ENCODE measurements at places on chromosomes 13 and 19. TPM values are rescaled to one million over a fixed set of nuclear protein-coding genes. Genes with fewer than 3 reads are reported as not detected.

Gene SIAH3
- not detected for total RNA-seq

Gene PTGIR
- 5.8 TPM for total RNA-seq

Gene FUT2
- total RNA-seq, result not detected

Gene THSD8
- total RNA-seq, result not detected

Gene OR10H1
- total RNA-seq, result not detected

Gene ZNF844
- 13.2 TPM for total RNA-seq

Measured in sigmoid colon (tissue), 7 donors.